ENCODE measurements at places on chromosomes 2 and 18.

DNA sequence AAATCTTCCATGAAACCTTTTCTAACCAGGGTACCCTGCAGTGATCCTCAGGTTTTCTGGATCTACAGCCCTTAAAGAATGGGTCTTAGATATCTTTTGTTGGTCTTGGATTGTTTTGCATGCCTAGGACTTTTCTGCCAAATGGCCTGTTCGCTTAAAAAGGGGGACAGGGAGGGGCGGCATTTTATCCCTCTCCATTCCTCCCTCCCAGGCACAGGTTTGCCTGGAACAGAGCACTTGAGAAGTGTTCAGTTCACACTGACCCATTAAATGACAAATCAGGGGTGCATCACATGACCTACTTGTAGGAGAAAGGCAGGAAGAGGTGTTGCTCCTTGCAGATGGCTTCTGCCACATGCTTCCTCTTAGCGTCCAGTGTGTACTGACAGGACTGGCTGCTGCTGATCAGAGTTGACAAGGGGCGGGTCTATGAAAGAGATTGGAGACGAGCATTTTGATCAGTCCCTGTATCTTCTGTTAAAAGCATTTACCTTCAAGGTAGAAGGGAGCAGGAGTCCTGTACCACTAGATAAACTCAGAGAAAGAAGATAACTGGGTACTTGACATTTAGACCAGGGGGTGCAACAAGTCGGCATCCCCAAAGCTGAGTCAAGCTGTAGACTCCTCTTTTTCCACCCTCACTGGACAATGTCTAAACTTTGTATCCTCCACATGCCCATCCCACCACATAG, 8.4 kb downstream of the APOB start:
- DNase-seq = no peak

GRCh38 chr2:168717790-168718502, 84.5 kb upstream of the NOSTRIN start:
- no peak for DNase-seq

DNA sequence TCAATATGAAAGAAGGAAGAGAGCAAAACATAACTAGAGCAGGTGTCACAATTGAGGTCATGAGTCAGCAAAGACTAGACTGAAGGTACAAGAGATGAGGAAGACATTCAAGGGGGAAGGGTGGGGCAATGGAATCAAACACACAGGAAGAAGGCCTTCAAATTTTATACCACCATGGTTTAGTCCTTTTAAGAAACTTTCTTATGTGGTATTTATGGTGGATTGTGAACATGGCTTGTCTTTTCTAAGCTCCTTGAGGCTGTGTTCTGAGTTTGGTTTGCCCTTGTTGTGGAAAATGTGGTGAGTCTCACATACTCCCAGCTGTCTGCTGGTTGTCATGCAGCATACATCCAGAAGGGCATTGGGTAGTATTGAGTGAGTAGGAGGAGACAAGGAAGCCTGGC, 62.1 kb downstream of the NABP1 start:
- peak; percentile 58 for DNase-seq

DNA sequence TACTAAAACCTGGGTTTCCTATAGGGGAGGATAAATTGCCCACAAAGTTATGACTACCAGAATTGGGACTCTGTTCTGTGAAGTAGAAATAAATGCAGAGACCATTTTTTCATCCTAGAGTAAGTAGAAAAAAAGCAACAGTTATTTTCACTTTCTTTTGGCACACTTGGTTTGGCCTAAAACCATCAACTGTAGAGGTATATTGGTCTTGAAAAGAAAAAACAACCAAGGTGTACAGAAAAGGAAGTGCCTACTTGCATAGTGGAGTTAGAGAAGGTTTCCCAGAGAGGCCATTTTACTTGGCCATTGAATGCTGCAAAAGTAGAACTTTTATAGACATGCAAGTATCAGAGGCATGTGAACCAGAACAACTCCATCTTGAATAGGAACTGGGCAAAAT, 89.4 kb upstream of the TACR1 start:
- no peak for DNase-seq

- peak; percentile 46 for DNase-seq
These were observed 680 bp downstream of the CTDSP1 start for GRCh38 chr2:218400167-218400929.

DNA sequence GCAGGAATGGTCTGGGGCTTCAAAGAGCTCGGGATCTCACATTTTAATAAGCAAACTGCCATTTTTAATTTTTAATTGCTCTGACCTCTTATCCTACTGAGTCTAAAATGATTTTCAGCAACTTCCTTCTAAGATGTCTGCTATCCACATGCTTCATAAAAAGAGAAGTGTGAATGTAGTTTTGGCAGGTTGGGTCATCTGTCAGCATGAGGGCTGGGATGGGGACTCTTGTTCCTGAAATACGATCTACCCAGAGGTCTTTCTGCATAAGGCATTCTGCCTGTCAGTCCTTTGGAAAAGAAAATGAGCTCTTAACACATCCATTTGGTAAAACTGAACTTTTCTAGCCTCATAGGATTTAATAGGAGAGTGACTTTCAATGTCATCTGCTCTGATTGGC, 252.8 kb upstream of the APCDD1 start:
- DNase-seq = no peak

- no peak for DNase-seq
These were observed 3.3 kb upstream of the ORC2 start for GRCh38 chr2:200966770-200967169.

- DNase-seq = no peak
These were observed 120.3 kb upstream of the UXS1 start for GRCh38 chr2:106314444-106314843.

Measured in immature natural killer cell (primary cell).